IMR-90 (cell line): ENCODE measurements at places on chromosomes 5 and 9.

DNA sequence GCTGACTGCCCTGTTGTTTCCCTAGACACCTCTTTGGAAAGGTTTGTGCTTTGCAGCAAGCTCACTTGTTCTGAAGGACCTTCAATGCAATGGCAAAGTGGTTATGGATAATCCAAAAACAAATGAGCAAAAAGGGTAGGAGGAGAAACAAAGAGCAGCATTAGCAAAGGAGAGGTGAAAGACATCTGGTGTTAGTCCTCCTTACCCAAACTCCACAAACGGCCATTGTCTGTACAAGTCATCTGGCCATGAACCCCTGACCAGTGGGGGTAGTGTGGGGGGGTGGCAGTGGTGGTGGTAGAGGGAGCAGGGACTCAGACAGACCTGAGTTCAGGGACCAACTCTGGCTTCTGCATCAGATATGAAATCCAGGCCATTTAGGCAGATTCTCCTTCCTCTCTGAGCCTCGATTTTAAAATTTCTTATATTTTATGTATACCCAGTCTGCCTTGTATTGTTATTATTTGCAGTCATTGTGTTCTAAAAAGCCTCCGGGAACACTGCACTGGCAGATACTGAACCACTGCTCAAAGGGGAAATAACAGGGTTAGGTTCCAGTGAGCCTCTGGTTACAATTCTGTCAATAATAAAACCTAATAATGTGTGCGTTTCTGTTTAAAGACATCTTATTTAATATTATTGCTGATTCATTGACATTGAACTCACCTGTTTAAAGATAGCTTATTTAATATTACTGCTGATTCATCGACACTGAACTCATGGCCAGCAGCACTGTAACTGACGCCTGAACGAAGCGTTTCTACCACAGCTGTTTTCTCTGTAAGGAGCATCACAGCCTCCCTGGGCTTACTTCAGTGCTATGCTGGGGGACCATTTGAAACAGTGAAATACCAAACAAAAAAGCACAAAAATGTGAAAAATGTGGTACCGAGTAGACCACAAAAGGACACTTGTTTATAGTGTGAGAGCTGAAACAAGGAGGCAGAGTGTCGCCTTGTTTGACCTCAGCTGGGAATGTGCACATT is 156.0 kb downstream of the SEC61B start:
- DNase-seq = peak; percentile 71

- no peak for DNase-seq
Measured at GRCh38 chr9:5869315-5870019, 21.2 kb upstream of the MLANA start.

DNA sequence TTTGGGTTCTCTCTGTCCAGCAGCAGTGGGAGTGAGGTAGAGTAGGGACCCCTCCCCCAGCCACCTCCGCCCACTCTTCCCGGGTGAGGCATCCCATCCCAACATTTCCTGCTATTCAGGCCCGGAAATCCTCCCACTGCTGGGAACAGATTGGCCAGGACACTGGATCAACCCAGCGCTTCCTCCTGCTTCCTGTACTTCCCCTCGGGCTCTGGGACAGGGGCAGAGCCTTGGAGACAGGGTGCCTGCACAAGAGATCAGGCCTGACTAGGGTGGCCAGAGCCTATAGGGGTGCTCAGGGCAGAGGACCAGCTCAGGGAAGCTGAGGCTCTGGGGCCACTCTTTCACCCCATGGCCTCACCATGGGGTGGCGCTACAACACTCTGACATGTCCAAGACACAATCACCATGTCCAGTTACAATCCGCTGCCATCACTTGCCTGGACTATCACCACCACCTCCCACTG is 14.5 kb downstream of the SH2D3C start:
- no peak for DNase-seq

- no peak for DNase-seq
Measured at GRCh38 chr9:137308057-137308619, 6.1 kb upstream of the NRARP start.

DNA sequence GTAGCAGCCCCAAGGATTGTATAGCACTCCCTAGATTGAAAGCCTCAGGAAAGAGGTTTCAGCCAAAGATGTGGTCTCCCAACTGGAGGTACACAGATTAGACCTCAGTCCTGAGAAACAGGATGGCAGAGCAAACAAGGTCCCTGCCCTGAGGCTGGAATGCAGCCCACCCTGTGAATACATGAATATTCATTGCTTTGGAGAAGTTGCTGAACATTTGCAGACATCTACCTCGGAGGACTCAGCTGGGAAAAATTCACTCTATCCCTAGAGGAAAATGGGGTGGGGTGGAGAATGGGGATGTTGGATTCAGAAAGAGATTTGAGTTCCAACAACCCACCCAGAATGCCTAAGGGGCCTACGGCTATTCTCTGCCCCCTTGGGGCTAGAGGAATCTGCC is 129.4 kb downstream of the SLIT3 start:
- no peak for DNase-seq

GRCh38 chr9:114888607-114889006 is 41.8 kb downstream of the TNFSF8 start:
- DNase-seq = no peak
